ENCODE measurements at places on chromosomes 2 and 18. TPM values are rescaled to one million over a fixed set of nuclear protein-coding genes. Genes with fewer than 3 reads are reported as not detected.
A peak's percentile ranks its signal among the peaks of the same experiment; 100 is the strongest.

GREB1L gene
- 12.2 TPM for total RNA-seq

DNA sequence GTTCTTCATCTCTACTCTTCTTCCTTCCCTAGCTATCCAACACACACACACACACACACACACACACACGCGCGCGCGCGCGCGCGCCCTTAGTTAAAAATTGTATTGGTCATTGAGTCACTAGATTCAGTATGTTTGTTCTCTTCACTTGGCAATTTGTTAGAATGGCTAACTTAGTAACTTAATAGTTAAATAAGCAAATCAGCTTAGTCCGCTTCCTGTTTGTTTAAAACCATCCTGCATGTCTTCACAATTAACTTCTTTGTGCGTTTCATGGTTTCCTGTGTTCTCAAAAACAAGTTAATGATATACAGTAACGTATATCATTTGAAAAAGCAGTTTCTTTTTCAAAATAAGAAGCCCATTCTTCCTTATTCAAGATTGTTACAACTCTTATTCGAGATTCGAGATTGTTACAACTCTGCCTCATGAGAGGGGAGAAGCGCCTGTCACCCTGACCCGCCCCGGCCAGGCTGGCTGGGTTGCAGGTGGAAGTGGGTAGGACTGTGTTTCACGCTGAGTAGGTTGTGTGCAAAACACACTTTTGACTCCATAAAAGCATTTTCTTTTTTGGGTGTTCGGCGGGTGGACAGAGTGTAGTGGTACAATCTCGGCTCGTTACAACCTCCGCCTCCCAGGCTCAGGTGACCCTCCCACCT, 9.5 kb upstream of the CNNM3 start:
- H3K27me3 ChIP-seq, result no peaks in the 10 kb centered on the region
- H3K27ac ChIP-seq, result no peak overlapping the region
- H3K36me3 ChIP-seq, result no peaks in the 10 kb centered on the region
- no peak overlapping the region for H3K4me3 ChIP-seq

- no peak for DNase-seq
- H3K4me3 ChIP-seq, result no peak overlapping the region
- H3K4me1 ChIP-seq, result no peaks in the 10 kb centered on the region
Measured at GRCh38 chr2:57296795-57297517, 749.6 kb upstream of the VRK2 start.

DNA sequence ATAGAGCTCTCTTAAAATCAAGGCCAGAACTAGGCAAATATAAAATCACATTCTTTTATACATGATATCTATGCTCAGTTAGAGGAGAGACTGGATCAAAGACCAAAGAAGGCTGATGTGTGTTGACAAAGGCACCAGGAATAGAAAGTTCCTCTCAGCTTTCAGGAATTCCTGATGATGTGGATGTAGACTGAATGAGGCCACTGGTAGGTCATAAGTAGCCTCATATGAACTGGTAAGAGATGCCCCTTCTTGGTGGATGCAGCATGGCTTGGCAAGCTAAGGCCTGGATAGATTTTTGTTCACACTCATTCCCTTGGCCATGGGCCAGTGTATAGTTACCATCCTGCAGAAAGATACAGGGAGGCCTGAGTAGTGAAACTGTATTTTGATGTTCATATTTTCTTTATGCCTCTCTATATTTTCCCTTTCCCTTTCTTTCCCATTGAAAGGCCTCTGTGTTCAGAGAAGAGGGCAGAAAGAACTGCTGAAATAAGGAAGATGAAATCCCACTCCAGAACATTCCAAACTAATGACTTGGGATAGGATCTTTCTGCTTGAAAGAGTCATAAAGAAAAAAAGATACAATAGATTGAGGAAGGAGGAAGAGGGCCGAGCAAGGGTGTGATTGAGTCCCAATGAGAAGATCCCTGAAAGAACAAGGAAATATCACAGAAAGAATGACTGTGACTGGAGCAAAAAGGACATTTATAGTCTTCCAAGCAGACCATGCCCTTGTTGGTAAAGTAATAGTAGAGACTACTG, 2182.7 kb upstream of the PIK3C3 start:
- H3K4me3 ChIP-seq, result no peak overlapping the region
- H3K4me1 ChIP-seq, result no peaks in the 10 kb centered on the region
- H3K27ac ChIP-seq, result no peak overlapping the region
- no peak for DNase-seq
- no peaks in the 10 kb centered on the region for H3K27me3 ChIP-seq

SIX3 gene
- total RNA-seq, result 1.2 TPM

DNA sequence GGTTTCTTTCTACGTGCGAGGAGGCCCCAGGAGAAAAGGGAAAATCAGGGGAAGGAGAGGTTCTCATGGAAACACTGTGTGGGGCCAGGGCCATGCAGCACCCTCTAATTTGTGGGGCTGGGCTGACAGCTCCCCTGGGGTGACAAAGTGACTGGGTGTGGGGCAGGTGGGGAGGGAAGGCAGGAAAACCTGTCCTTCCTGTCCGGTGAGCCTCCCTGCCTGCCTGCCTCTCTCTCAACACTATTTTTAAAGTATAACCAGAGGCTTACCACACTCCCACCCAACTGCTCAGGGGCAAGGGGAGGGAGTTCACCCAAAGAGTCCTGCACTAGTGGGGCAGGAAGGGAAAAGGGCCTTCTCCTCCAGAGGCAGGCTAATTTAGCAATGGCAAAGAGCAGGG, 10.5 kb upstream of the EPAS1 start:
- H3K27ac ChIP-seq, result no peak overlapping the region
- H3K4me3 ChIP-seq, result no peak overlapping the region
- H3K27me3 ChIP-seq, result no peaks in the 10 kb centered on the region

OTOS gene
- total RNA-seq, result not detected

KCNG2 gene
- total RNA-seq, result not detected

SCYGR4 gene
- not detected for total RNA-seq

DNA sequence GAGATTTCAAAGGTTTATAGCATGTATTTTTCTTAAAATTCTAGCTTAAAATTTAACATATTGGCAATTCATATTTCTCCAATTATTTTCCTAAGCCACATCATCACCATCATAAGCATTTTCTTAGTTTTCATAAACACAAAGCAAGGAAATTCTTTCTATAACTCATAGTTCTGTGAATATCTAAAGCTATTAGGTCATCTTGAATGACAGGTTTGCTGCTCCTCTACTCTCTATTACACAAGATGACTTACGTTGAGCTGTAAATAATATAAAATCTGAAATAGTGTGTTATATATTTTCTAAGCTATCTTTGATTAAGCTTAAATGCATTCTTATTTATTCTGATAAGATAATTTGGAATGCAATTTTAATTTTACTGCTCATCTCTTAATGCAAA, 984.6 kb upstream of the CNTNAP5 start:
- DNase-seq, result no peak
- no peak overlapping the region for H3K27ac ChIP-seq
- no peak overlapping the region for H3K4me3 ChIP-seq
- no peaks in the 10 kb centered on the region for H3K27me3 ChIP-seq
- H3K36me3 ChIP-seq, result no peaks in the 10 kb centered on the region

DNA sequence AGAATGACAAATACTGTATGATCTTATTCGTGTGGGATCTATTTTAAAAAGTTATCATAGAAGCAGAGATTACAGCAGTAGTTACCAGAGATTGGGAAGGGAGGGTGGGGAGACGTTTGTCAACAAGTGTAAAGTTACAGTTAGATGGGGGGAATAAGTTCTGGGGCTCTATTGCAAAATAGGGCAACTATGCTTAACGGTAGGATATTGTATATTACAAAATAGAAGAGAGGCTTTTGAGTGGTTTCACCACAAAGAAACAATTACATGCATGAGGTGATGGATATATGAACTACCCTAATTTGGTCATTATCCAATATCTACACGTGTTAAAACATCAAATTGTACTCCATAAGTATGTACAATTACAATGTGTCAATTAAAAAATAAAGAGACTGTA, 123.4 kb upstream of the NOSTRIN start:
- H3K27me3 ChIP-seq, result no peaks in the 10 kb centered on the region
- H3K36me3 ChIP-seq, result no peaks in the 10 kb centered on the region
- H3K4me1 ChIP-seq, result 0 out of 2 replicates have a peak, but pooled peaks cover 4% of the 10 kb centered on the region
- no peak overlapping the region for H3K4me3 ChIP-seq

RAX gene
- not detected for total RNA-seq

DNA sequence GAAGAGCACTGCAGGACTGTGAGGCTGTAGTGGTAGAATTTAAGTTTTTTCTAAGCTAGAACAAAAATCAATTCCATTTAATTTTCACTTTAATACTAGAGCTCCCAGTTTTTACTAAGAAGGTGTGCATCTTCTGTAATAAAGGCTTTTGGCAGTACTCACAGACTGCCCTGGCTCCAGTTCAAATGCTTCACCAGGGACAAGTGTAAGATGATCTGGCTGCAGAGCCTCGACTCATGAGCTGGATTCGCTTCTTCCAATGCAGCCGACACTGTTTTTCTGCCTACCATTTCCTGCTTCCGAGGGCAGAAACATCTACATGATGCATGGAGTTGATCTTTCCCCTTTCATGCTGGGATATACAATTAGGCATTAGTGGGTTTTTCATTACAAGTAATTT, 87.0 kb downstream of the FARSB start:
- no peaks in the 10 kb centered on the region for H3K27me3 ChIP-seq
- H3K36me3 ChIP-seq, result peaks cover 15% of the 10 kb centered on the region
- peaks cover 3% of the 10 kb centered on the region for H3K4me1 ChIP-seq
- no peak overlapping the region for H3K4me3 ChIP-seq
- DNase-seq, result no peak

GRCh38 chr2:85327160-85327821, 498 bp downstream of the TGOLN2 start:
- DNase-seq, result no peak
- H3K36me3 ChIP-seq, result peaks cover 29% of the 10 kb centered on the region
- H3K4me1 ChIP-seq, result peaks cover 10% of the 10 kb centered on the region
- H3K27ac ChIP-seq, result peak overlapping the region; percentile 76
- peak overlapping the region; percentile 89 for H3K4me3 ChIP-seq
- no peaks in the 10 kb centered on the region for H3K27me3 ChIP-seq

GRCh38 chr2:63422556-63422955, 165.7 kb downstream of the WDPCP start:
- no peak overlapping the region for H3K4me3 ChIP-seq
- no peaks in the 10 kb centered on the region for H3K27me3 ChIP-seq
- no peak for DNase-seq

- peak within 1 kb of the TSS; percentile 32 for H3K27ac ChIP-seq
- H3K36me3 ChIP-seq, result no peaks in the 10 kb centered on the region
- DNase-seq, result peak; percentile 28
- H3K4me1 ChIP-seq, result peaks cover 17% of the 10 kb centered on the region
Measured at GRCh38 chr2:119431155-119431975, at the start of gene TMEM37. Gene TMEM37, plus strand, starts transcription at chr2:119431854. Its CDS starts 50 bp downstream, at chr2:119431904.

DNA sequence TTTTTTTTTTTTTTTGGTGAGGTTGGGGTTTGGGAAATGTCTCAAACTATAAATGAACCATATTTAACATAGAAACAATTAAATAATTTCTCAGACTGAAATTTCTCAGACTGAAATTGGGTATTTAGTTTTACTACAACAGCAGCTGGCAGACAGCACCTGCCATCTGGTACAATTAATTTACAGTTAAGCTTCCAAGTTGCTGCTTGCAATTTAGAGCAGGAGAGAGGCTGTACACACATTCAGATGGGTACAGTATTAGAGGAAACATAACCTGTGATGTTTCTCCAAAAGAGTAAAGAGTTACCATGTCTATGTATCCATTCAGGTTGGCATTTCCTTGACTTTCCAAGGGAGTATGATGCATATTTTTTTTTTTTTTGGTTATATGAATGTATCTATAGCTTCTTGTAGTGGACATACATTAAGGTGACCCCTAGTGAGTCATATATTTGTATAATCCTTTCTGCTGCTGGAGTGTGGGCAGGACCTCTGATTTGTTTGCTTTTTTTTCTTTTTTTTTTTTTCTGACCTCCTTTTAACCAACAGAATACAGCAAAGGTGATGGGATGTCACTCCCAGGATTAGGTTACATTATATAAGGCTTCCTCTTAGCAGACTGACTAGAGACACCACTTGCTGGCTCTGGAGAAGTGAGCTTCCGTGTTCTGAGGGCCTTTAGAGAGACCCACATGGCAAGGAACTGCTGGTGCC, 201.7 kb downstream of the PTH2R start:
- 0 out of 2 replicates have a peak, but pooled peaks cover 3% of the 10 kb centered on the region for H3K27me3 ChIP-seq
- no peak overlapping the region for H3K27ac ChIP-seq
- no peak for DNase-seq
- no peaks in the 10 kb centered on the region for H3K4me1 ChIP-seq
- H3K36me3 ChIP-seq, result no peaks in the 10 kb centered on the region

GRCh38 chr2:48059975-48060374, 153.7 kb upstream of the FBXO11 start:
- H3K36me3 ChIP-seq, result no peaks in the 10 kb centered on the region
- H3K27me3 ChIP-seq, result no peaks in the 10 kb centered on the region
- no peaks in the 10 kb centered on the region for H3K4me1 ChIP-seq
- H3K27ac ChIP-seq, result no peak overlapping the region

DNA sequence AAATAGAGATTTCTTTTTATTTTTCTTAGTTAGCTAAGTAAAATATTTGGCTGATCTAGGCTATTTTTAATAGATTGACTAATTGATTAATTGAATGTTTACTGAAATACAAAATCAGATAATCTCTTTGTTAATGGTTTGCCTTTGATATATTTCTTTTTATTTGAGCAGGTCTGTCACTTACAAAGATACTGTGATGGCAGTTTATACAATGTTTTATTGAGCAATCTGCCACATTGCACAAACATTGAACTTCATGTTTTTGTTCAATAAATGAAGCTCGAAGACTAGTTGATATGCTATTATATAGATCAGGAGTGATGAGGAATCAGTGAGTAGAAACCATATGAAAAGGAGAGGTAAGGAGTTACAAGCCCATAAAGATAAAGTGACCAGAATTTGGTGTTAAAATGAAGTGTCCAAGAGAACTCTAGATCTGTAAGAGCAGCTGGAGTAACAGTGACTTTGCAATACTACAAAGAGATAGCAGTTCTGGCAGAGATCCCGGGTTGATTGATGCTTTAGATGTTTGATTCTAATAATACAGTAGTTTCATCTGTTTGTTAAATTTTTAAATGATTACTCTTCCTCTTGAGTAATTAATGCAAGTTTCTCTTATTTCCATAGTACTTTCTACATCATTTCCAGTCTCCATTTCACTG, 574.2 kb downstream of the CCDC85A start:
- no peak for DNase-seq
- no peaks in the 10 kb centered on the region for H3K4me1 ChIP-seq
- H3K4me3 ChIP-seq, result no peak overlapping the region
- H3K27ac ChIP-seq, result no peak overlapping the region
- no peaks in the 10 kb centered on the region for H3K36me3 ChIP-seq

- no peaks in the 10 kb centered on the region for H3K4me1 ChIP-seq
- no peak overlapping the region for H3K27ac ChIP-seq
- H3K4me3 ChIP-seq, result no peak overlapping the region
- H3K36me3 ChIP-seq, result no peaks in the 10 kb centered on the region
- H3K27me3 ChIP-seq, result no peaks in the 10 kb centered on the region
- DNase-seq, result no peak
Measured at GRCh38 chr2:167253025-167253424, 364.7 kb downstream of the XIRP2 start.

NCKAP5 gene
- total RNA-seq, result 0.30 TPM

DNA sequence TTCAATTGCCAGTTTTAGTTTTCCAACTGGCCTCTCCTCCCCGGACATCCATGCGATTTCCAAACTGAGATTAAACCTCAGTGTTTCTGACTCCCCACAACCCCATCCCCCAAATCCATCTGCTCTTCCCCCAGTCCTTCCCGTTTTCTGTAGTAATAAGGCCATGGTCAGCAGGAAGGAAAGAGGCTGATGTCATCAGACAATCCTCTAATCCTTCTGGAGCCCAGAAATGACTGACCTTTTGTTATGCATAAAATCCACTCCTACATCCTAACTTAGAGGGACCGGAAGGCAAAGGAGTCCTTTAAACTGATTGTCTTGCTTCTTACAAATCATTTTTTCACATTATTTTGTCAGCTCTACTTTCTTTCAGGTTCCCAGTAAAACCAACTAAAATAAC, 155.8 kb downstream of the INO80D start:
- no peak overlapping the region for H3K4me3 ChIP-seq
- H3K36me3 ChIP-seq, result no peaks in the 10 kb centered on the region
- no peak for DNase-seq
- H3K4me1 ChIP-seq, result peaks cover 8% of the 10 kb centered on the region
- peaks cover 20% of the 10 kb centered on the region for H3K27me3 ChIP-seq
- H3K27ac ChIP-seq, result no peak overlapping the region

Data from HCT116 (cell line).